Retinal pigment epithelial cell (primary cell): ENCODE measurements at places on chromosomes 6 and 20.
A peak's percentile ranks its signal among the peaks of the same experiment; 100 is the strongest.

DNA sequence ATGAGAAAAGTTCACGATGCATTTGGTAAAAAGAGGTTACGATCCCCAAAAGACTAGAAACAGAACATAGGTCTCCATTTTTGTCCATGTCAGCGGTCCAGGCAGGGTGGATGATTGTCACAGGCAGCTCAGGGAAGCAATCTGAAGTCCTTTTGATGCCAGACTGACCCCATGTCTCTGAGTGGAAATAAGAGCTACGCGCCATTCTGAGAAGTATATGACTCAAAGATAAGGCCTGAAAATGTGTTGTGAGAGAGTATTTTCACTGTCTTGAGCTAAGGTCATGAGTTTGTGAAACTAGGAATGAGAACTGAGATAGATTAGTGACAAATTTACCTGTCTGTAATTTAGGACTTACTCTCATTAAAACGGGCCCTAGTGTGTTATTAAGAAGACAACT lies 69.5 kb downstream of the LYRM4 start:
- DNase-seq: no peak

GRCh38 chr6:15308435-15309213 lies 62.8 kb downstream of the JARID2 start:
- DNase-seq: no peak

DNA sequence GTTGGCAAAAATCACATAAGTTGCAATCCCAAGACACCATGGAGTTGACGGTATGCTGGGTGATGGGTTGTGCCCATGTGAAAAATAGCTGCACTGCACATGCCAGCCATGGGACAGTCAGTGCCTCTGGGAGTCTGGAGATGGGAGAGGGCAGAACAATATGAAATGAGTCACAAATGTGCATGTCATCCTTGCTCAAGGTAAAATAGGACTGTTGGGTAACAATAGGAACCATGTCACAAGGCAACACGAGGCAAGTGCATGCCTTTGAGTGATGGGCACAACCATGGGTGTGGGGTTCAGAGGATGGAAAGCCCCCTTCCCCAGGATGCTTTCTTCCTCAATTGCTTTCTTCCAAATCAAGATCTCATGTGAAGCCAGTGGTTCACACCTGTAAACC lies 70.5 kb upstream of the PIM1 start:
- DNase-seq: no peak

DNA sequence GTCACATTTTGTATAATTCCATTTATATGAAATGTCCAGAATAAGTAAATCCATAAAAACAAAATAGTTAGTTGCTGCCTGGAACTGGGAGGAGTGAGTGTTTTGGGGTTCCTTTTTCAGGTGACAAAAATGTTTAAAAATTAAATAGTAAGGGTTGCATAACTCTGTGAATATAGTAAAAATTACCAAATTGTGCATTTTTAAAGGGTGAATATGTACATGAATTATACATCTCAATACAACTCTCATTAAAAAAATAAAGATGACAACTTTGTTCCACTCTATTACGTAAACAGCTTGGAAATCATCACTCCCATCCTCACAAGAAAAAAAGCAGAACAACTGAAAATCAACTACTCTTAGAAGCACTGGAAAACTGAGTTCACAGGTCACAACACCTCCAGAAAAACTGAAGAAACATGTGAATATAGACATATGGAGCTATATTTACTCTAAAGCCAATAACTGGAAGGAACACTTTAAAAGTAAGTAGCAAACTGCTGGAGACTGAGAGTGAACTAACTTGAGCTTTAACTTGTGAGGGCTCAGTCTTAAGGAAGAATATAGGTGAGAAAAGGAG lies 40.0 kb downstream of the RANBP9 start:
- no peak for DNase-seq

GRCh38 chr6:127300411-127300810 lies 33.7 kb downstream of the RNF146 start:
- no peak for DNase-seq

DNA sequence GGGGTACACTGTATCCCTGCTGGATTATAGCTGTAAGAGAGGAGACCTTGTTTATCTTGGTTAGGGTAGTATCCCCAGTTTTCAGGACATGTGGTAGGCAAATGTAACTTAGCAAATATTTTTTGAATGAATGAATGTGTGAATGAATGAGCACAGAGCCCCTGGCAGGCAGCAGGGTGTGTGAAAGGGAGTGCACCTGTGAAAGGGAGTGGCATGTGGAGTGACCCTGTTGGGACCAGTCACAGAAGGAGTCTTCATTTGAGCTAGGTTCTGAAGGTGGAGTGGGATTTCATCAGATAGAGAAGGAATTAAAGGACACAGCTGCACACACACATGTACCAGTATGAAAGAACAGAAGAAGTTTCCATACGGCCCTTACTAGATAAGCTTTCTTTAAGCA lies 4.9 kb downstream of the SMAP1 start:
- no peak for DNase-seq

GRCh38 chr6:155495011-155495768 lies 39.6 kb upstream of the NOX3 start:
- DNase-seq: no peak

DNA sequence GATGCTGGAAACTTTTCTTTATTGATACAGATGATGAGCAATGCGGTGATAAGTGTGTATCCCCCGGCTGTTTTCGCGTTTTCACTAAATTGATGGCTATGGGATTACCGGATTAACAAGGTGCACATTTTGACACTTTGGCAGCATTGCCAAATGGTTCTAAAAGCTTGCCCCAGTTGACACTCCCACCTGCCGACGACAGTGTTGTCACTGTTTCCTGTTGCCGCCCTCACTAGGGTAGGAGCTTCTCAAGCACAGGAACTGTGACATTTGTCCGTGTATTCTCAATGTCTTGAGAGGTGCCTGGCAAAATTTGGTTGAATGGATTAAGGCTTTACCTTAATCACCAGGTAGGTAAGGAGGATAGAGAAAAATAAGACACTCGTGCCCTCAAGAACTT lies 9.8 kb upstream of the MAPK13 start:
- no peak for DNase-seq

DNA sequence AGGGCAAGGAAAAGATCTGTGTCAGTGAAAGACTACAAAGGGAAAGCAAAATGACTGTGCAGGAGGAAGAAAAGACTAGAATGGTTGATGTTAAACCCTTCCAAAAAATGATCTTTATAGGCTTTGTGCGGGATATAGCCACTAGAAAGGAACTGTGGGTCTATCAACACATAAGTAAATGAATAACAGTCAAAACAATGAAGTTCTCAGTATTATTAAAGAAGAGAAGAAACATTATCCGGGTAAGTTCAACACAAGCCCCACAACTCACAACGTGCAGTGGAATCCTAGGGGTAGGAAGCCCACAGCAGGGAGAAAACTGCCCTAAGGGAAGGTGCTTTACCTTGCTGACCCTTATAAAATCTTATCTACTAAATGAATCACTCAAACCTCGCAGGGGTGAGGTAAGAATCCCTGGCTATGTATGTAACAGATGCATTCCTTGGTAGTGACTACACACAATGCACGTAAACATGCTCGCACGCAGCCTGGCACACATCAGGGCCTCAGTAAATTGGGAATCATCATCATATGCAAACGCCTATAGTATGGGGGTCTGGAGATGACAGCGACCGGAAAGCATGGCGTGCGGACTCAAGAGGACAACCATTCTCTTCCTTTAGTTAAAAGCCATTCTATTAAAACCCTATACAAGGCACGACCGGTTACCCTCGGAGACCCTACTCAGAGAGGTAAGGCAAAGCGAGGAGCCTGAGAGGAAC lies 11.3 kb downstream of the TFAP2A start:
- DNase-seq: no peak

GRCh38 chr6:161161121-161161520 lies 112.7 kb downstream of the AGPAT4 start:
- no peak for DNase-seq

DNA sequence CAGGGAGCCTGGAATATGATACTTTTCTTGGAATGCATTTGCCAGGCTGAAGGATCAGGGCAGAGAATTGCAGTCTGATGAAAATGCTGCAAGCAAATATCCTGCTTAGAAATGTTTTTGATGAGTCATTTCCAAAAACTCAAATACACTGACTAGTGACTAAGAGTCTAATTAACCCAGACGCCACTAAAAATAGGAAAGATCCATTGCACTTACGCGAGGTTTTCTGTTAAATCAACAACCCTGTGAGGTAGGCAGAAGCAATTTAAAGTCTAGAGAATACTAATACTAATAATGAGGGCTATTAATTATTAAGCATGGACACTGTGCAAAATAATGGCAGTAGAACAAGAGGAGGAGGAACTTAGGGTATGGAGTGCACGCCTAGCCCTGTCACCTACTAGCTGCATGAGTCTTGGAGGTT lies 130.1 kb upstream of the DOK5 start:
- DNase-seq: peak; percentile 84

DNA sequence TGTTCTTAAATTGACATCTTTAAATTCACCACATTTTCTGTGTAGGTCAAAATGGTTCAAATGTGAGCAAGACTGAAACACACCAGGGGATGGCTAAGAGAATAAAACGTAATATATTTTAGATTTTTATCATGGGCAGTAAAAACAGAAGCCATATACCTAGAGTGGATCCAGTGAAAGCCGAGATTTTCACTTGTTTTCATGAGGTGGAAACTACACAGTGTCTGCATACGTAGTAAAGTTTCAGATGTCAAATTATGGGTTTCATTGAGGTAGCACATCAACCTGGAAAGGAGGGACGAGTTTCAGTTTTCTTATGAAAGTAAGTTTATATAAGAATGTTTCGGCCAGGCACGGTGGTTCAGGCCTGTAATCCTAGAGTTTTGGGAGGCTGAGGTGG lies 25.9 kb downstream of the METTL24 start:
- DNase-seq: no peak

DNA sequence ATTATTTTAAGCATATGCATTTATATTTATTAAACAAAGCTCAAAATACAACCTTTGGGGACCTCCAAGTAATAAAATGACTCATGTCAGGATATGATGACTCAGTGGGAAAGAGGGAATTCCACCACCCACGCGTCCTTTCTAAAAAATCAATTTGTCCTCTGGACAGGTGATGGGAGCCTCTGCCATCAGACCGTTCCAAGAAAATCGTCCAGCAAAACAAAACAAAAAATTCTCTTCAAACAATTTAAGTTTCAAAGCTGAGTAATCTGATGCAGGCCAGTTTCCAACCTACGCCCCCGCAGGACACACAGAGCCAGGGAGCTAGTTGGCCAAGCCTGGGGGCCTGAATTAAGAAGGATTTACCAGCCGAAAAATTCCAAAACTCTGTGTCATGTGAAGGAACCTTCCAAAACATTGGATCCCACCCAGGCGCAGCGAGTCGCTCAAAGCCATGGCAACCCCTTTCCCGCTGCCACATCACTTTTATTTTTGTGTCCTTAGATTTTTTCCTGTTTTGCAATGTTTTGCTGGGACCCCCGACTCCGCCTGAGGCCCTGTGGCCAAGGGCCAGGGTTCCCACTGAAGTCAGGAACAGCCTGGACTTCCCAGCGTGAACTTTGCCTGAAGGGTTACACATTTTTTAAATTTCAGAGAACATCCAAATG lies 95.3 kb downstream of the NFATC2 start:
- peak; percentile 91 for DNase-seq

GRCh38 chr20:4956200-4956810 lies 45.0 kb downstream of the SLC23A2 start:
- DNase-seq: no peak

DNA sequence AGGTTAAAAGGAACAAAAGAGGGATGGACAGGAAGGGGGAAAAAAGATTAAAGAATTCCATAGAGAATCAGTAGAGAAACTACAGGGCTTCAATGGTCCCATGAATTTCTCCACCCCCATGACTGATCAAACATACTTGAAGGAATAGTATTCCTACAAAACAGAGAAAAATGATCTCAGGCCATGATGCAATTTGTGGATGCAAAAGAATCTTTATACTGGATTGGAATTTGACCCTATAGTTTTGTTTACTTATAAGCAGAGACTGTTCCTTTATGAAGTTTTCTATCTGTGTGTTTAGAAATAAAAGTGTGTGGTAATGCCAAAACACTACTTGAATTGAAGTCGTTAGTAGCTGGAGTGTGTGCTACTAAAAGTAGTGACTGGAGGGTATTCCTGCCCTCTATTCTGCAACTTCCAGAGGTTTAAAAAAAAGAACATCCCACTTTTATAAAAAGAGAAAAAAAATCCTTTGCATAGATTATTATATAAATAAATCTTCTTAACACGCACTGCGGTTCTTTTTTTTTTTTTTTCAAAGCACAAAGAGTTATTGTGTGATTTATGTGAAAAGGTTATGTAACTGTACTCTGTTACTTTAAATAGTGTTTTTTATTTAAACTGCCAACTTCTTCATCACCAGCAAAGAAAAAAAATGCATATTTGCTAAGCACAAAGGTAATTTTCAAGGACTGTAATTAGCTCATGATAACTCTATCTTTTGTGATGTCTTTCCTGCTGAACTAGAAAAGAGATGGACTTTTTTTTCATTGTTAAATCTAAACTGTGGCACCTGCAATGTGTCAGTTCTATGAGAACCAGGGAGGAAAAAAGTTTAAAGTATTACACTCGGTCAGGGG lies 214.5 kb upstream of the CITED2 start:
- DNase-seq: no peak

- DNase-seq: no peak
Observed at GRCh38 chr20:44135417-44136204, 51.4 kb downstream of the JPH2 start.

- DNase-seq: no peak
Observed at GRCh38 chr6:110626442-110626841, 150.0 kb upstream of the SLC22A16 start.

DNA sequence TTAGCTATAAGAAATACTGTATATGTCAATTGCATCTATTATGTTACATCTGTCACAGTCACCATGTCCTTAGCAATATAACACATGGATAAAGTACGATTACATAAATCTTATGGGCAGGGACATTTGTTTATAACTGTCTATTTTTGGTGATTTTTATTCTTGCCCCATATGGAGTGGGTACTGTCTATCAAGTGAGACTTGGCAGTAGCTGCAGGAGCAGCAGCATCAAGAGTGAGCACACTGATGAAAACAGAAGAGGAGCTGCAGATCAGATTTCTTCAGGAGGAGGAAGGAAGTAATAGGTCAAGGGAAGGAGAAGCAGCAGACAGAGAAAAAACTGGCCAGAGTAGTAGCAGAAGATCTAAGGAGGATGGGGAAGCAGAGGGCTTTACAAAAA lies 516.7 kb downstream of the C6orf118 start:
- no peak for DNase-seq

DNA sequence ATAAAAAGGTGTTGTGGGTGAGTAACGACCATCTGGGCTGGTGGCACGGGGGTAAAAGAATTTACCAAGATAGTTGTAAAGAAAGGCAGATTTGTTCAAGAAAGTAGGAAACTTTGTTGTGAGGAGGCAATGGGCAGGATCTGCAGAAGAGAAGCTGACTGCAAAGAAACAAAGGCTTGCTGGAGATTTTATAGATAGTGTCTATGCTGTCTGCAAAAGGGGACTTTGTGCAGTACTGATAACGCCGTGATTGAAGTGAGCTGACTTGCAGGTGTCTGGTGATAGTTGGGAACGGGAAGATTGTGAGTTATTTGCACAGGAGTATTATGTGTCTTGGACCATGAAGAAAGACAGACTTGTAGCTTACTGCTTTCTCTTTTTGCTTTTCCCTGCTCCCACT lies 36.8 kb upstream of the GSTA3 start:
- DNase-seq: no peak
